Activated CD4-positive, CD25-positive, alpha-beta regulatory T cell treated with anti-CD3 and anti-CD28 coated beads, Interleukin-2, amount 50 U/mL, for 16 hours (primary cell): ENCODE measurements at places on chromosomes 3 and 15.

GRCh38 chr15:35777061-35777460, 231.1 kb upstream of the DPH6 start:
- DNase-seq, result no peak

- no peak for DNase-seq
Measured at GRCh38 chr3:129506231-129506742, 22.2 kb upstream of the RHO start.

- DNase-seq, result no peak
Measured at GRCh38 chr15:67196672-67197363, 57.6 kb downstream of the AAGAB start.

DNA sequence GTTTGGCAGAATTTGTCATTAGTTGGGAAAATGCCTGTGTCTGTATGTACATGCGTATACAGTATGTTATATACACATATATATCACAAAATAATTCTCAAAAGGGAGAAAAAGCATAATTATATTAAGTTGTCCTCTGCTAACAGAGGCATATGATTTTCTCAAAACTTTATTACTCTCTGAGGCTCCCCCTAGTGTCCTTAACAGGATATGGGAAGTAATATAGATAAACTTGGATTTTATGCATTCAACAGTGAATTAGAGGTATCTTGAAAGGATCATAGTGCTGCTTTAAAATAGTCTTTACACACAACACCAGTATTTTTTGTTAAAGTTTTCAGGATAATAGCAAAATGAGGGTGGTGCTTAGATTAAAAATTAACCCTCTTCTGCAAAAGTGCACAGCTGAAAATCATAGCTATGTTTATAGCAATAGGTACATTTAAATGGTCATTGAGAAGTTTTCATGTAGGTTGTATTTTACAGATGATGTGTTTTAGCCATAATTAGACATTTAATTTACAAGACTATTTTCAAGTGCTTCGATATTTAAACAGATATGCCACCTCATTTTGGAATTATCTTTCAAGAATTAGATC, 454.0 kb upstream of the ROBO2 start:
- DNase-seq, result no peak

GRCh38 chr3:149267565-149267964, 45.9 kb upstream of the CP start:
- no peak for DNase-seq
